ENCODE measurements at places on chromosomes 11 and 22.

- no peak for DNase-seq
Observed at GRCh38 chr22:38824585-38824984, 19.2 kb downstream of the NPTXR start.

GRCh38 chr22:46993633-46994032 is 231.2 kb downstream of the TBC1D22A start:
- no peak for DNase-seq

- no peak for DNase-seq
Observed at GRCh38 chr22:44782363-44782963, 30.1 kb downstream of the ARHGAP8 start.

DNA sequence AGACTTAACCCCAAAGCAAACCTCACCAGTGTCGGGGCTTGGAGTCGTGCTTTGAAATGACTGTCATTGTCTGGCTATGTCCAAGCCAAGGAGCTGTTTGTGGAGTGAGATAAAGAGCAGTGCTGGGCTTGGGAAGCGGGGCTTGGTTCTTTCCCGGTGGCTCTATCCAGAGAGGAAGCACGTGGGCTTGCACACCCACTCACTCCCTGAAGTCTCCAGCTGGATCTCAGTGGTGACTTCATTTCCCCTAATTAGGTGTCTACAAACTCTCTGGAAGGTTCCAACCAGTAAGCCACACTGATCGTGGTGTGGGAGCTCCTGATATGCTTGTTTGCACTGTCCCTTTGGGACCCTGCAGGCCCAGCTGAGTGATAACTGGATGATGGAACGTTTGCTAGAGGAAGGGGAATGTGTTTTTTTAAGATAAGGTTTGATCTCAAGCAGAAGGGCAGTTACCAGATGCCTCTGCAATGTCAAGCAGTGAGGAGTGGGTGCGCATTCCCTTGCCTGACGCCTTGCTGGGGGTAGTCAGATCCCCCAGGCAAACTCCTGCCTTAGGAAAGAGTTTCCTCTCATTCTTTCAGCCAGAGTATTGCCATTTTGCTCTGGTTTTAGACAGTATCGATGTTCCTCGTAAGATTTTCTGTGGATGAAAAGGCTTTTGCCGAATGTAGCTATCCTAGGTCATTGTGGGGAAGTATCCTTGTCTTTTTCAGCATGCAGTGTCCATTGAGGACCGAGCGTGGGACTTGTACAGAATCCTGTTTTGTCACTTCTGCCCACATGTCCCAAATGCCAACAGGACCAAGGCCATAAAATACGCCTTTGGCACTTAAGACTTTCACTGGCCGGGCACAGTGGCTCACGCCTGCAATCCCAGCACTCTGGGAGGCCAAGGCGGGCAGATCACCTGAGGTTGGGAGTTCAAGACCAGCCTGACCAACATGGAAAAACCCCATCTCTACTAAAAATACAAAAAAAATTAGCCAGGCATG is 90.9 kb downstream of the MICAL2 start:
- DNase-seq: no peak

DNA sequence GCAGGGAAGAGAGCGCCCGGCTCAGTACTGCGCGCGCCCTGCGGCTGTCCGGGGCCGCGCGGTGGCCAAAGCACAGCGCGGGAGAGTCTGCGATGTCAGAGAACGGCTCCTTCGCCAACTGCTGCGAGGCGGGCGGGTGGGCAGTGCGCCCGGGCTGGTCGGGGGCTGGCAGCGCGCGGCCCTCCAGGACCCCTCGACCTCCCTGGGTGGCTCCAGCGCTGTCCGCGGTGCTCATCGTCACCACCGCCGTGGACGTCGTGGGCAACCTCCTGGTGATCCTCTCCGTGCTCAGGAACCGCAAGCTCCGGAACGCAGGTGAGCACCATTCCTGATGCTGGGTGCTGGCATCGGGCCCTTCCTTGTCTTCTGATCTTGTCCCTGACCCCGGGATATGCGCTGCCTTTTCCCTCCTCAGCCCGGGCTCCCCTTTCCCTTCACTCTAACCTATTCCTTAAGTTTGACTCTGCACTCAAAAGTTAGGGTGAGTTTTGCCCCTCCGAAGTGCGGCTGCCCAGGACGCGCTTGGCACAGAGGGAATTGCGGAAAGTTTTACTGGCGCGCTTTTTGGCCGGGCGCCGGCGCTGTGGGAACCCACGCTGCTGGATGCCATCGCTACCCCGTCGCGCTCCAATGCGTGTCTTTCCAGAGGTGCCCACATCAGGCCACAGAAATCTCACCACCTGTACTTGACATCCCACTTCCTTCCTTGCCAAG is at the start of gene MTNR1B:
MTNR1B (plus strand) TSS at position 18 of the 714 bp plus-strand sequence; CDS start at position 93, 75 bp downstream.
- DNase-seq: no peak

DNA sequence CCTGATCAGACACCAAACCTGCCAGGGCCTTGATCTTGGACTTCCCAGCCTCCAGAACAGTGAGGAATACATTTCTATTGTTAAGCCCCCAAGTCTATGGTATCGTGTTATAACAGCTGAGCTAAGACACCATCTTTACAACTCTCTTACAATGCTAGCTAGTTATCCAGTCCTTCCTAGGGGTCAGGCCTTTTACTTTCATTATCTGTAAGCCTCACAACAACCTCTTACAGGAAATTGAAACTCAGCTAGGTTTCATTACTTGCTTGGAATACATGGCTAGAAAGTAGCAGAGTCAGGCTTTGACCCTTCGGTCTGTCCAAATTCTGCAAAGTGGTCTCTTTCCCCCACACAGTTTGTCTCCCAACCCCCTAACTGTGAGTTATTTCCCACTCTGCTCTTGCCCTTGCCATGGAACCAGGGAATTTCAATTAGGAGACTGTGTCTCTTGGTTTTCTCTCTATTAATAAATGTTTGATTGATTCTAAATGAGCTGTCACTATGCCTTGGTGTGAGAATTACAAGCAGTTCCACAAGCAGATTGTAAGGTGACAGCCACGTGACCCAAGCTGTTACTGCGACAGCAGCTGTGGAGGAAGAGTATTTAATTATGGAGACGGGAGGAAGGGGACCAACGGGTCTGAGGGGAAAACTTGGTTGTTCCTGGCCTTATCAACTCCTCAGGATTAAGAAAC is 38.4 kb upstream of the CLMP start:
- DNase-seq: no peak

DNA sequence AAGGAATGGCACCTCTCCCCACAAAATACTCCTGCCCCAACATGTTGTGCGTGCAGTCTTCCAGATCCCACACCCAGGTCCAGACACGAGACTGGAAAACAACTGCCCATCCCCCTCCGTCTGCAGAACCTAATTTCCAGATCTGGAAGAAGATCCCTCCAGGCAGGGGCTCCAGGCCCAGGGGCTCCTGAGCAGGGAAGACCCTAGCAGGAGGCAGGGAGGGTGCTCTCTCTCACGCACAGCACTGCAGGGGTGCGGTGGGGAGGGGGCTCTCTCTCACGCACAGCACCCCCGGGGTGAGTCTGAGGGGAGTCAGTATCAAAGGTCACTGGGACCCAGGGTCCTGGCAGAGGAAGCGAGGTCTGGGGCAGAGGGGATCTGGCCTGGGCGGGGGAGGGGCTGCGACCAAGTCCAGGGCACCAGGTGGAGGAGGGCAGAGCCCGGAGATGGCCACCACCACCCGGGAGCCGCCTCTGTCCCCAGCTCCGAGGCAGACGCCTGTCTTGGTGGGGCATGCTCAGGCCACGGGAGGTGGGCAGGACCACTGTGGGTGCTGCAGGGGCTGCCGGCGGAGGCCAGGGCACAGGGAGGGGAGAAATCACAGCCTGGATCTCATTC is 1.7 kb downstream of the MLC1 start:
- DNase-seq: no peak

- DNase-seq: no peak
Observed at GRCh38 chr11:47589118-47589517, 2.6 kb downstream of the FAM180B start.

- no peak for DNase-seq
Observed at GRCh38 chr11:29063630-29064361, 953.0 kb downstream of the KCNA4 start.

GRCh38 chr11:122695076-122695615 is 39.6 kb downstream of the UBASH3B start:
- no peak for DNase-seq

- DNase-seq: no peak
Observed at GRCh38 chr11:2518111-2518982, 73.5 kb downstream of the KCNQ1 start.

DNA sequence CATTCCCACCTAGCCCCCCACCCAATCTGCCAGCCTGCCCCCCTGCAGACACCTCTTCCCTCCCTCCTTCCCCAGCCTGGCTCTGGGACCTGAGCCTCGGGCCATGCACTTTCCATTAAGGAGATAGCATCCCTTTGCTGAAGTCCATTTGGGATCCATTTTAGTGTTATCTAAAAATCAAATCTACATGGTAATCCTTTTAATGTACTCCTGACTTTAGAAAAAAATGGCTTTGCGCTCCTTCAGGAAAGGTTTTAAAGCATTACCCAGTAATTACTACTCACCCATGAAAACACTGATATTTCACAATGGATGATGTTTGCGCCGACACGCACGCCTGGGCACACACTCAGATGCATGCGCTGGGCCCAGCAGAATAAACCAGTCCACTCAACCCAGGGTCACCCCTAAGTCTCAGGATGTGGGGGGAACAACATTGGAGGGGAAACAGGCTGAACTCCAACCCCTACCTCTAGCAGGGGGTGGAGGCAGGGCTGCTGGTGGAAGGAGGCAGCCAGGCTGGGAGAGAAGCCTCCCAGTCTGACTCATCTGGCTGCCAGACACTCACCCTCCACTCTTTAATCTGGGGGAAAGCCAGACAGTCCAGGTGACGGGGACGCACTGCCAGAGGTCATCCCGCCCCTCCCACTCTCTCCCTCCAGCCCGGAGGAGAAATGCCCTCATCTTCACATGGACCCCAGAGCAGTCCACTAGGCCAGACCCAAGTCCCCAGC is 29.8 kb downstream of the LMO1 start:
- no peak for DNase-seq

DNA sequence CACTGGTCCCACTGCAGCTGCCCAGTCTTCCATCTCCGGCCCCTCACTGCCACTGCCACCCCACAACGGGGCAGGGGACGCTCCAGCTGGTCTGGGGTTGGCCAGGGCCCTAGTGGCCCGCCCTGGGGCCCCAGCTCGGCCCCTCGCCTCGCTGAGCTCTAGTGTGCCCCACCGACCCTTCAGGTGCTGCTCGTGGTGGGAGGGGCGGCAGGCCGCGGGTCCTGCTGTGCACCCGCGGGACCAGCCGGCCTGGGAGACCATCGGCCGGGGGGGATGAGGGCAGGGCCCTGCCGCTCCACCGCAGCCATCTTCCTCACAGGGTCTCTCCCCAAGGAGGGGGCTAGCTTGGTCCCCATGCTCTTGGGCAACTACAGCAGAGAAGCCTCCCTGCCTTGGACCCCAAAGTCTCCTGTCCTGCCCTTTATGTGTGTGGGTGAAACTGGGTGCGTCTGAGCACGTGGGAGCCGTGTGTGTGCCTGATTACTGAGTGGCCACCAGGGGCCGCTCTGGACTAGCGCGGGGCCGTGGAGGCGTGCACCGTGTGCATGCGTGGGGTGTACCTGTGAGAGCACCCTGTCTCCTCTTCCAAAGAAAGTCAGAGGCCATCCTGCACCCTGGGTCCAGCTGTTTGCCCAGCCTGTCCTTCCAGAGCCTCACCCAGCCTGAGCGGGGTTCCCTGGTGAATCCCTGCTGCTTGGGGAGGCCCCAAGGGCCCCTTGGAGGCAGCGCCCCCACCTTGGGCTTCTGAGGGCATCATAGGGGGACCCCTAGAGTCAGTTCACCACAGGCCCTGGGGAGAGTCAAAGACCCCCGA is 6.0 kb upstream of the ACR start:
- peak; percentile 32 for DNase-seq

- DNase-seq: no peak
Observed at GRCh38 chr11:9057888-9058287, 33.5 kb downstream of the SCUBE2 start.

DNA sequence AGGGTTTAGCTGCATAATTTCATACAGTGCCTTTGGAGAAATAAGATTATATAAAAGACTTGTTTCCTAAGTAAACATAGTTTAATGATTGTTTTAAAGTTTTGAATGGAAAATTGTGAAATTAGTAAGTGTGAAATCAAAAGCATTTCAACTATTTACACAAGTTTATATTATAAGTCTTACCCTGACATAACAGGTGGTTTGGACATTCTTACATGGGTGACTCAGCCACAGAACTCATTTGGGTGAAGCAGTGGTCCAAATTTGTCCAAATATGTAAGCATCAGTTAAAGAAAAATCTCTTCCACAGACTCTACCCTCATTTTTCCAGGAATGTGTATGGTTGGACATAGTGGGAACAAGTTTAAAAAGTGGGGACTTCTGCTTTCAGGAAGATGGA is 68.0 kb downstream of the USP47 start:
- DNase-seq: no peak

DNA sequence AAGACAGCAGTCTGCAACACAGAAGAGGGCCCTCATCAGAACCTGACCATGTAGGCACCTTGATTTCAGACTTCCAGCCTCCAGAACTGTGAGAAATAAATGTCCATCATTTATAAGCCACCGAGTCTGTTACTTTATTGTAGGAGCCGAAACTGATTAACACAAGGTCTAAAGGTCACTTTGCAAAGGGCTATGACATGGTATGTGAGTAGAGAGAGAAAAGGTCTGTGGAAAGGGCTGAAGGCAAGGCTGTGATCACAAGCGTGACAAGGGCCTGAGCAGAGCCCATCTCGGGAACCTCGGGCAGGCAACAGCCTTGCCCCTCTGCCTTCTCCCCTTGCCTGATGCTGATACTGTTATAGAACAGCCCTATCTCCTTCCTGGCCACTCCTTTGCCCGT is 73.4 kb upstream of the TEAD1 start:
- no peak for DNase-seq

GRCh38 chr11:78453140-78453935 is 35.7 kb upstream of the GAB2 start:
- no peak for DNase-seq

DNA sequence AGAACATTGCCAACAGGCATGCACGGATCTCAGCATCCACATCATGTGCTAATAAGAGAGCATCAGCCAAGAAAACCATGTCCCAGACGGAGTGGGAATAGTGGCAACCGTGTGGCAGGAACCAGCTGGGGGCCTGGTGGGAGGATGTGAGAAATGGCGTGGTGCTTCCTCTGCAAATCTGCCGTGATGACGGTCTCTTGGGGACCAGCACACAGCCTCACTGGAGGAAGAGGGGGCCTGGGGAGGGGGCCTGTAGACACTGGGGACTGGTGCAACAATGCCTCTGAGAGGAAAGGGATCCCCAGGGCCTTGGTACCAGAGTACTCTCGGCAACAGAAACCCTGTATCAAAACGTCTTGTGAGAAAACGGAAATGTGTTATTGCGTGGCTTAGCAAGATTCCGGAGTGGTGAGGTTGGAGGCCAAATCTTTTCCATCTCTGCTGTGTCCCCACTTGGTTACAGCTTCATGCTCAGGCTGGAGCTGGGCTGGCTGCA is 154.3 kb upstream of the TBCEL start:
- DNase-seq: no peak

GRCh38 chr11:16309226-16309625 is 47.1 kb downstream of the SOX6 start:
- no peak for DNase-seq

DNA sequence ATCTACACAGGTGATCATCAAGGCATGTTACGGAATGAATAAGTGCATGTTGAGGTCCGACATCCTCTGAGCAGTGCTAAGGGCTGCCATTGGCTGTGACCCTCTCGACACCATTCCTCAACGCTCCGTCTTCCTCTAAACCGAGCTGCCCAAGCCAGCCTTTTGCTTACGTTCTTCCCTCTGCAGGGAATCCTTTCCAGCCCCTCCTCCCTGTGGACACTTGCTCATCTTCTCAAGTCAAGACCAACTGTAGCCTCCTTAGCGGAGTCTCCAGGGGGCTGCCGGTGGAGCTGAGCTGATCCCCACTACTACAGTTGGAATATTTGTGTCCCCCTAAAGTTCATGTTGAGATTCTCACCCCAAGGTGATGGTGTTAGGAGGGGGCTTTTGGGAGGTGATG is 781.0 kb downstream of the TBC1D22A start:
- no peak for DNase-seq
